GM12892 (cell line): ENCODE measurements at places on chromosomes 7 and 10.

- no peak for DNase-seq
Observed at GRCh38 chr10:13928451-13928850, 341.7 kb downstream of the PRPF18 start.

GRCh38 chr10:121732656-121733445 lies 134.6 kb upstream of the FGFR2 start:
- no peak for DNase-seq

- DNase-seq: no peak
Observed at GRCh38 chr7:18361756-18362155, 133.8 kb upstream of the HDAC9 start.

DNA sequence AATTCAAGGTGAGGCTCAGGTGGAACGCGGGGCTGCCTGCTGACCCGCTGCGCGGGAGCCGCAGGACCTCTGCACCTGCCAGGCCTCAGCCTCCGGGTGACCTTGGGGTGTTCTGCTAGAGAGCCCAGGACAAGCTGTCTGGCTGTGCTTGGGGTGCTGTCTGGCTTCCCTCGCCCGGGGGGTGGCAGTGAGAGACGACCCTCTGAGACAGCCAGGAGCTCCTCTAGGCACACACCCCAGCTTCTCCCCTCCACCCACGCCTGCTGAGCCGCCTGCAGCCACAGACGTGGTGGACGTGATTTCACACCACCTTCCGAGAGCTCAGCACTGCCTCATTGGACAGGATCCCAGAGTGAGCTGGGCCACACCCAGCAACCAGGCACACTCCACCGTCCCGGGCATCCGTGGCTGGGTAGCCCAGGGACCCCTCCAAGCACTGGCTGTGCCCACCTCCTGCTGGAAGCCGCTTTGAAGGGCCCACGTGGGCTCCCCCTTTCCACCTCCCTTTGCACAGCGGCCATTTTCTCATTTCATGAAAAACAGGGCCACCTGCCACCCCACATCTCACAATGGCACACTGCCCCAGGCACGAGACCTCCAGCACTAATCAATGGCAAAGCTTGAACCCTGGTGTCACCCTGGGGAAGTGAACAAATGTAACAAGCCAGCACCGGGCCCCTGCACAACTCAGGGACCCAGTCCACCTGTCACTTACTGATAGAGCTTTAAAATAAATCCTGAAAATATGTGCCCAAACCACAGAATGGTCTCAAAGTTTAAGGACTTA lies 35.0 kb downstream of the ZFAND2A start:
- no peak for DNase-seq

DNA sequence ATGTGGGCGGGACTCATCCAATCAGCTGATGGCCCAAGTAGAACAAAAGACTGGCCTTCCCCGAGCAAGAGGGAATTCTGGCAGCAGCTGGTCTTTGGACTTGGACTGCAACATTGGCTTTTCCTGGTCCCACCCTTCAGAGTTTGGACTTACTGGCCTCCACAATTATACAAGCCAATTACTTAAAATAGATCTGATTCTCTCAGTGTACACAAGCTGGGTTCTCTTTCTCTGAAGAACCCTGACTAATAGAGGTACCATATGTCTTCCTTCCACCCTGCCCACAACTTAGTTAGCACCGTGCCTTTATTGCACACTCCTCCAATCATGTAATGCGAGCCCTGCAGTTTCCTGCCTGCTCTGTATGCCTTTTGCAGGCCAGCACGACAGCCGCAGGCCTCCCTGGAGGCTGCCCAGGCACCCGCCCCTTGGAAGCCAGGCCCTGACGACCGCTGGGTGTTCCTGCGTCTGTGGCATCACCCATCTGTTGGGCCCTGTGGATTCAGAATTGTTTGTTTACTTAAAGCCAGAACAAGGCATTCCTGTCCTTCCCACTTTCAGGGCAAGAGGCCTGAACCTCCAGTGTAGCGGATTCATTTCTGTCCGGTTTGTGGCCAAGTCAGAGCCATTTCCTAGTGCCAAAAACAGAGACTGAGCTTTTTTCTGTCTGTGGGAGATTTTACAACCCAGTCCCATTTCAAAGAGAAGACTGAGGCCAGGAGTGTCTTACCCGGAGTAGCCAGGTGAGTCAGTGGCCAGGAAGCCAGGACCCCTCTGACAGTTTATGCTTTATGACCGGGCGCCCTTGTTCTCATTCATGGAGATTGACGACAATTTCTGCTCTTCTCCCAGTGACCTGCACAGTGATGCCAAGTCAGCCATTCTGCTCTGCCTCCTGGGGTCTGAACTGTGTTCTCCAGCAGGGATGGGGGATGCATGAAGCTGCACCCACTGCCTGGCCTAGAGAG lies 968 bp upstream of the INMT start:
- no peak for DNase-seq

- DNase-seq: no peak
Observed at GRCh38 chr10:48472501-48473069, 132.3 kb downstream of the ARHGAP22 start.

DNA sequence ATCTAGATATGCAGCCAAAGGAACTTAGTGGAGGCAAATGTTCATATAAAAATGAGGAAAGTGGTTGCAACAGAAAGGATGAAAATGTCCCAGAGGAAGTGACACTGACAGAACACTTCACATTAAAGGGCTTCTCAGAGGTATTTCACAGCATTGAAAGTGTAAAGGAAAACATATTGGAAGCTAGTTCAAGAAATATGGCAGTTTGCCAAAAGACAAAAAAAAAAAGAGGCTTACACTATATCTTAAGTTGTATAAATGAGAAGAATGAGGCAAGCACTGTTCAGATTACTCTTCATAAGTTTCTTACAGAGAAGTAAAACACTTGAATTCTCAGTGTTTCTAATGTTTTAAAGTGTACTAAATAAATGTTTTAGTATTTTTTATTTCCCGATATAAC lies 20.1 kb downstream of the RUNDC3B start:
- DNase-seq: no peak

- DNase-seq: no peak
Observed at GRCh38 chr7:77691892-77692491, 4.3 kb upstream of the RSBN1L start.

- no peak for DNase-seq
Observed at GRCh38 chr7:100894860-100895700, 608 bp downstream of the ACHE start.

DNA sequence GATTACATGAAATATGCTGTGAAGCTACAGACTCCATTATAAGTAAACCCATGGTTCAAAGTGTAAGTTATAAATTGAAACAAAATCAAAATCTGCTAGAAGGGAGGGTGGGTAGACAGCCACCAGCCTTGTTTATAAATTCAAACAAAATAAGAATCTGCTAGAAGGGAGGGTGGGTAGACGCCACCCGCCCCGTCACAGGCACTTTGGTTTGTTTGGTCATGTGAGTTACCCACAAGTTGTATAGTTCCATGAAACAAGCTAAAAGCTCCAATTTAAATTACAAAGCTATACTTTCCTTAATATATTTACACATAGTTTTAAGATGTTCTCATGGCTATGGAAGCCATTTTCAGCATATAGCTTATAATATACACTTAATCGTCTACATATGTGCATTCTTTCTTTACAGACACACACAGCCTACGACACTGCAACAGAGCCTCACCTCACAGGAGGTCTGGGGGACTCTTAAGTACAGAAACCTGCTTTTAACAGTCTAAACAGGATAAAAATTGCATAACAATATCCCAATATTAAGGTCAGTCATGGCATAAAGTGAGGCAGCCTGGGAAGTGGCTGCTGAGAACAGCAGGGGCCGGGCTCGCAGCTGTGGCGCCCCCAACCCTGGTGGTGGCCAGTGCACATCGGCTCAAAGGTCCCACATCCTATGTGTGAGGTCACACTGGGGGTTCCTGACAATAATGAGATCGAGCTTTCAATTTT lies 28.1 kb upstream of the NCAPG2 start:
- no peak for DNase-seq

- DNase-seq: no peak
Observed at GRCh38 chr10:6610647-6611046, 30.6 kb upstream of the PRKCQ start.

DNA sequence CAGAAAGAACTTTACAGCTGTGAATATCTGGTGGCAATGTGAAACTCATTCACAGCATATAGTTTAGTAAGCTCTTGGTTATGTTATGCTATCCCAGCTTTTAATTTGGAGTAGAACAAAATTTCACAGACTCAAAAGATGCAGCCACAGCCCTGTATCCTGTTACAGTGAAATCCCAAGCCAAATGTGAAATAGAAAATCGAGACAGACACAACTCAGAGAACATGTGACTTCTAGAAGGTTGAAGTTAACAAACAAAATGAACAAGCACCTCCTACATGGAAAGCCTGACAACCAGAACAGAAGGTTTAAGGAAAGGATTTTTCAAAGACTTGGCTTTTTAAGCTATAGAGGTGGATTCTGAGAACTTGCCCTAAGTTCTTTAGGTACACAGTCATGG lies 39.6 kb downstream of the JAZF1 start:
- no peak for DNase-seq
